ENCODE measurements at places on chromosomes 16 and 17.

- DNase-seq: no peak
Observed at GRCh38 chr17:33039874-33040273, 48.2 kb downstream of the SPACA3 start.

- DNase-seq: no peak
Observed at GRCh38 chr16:5706211-5706610, 608.6 kb upstream of the EEF2KMT start.

DNA sequence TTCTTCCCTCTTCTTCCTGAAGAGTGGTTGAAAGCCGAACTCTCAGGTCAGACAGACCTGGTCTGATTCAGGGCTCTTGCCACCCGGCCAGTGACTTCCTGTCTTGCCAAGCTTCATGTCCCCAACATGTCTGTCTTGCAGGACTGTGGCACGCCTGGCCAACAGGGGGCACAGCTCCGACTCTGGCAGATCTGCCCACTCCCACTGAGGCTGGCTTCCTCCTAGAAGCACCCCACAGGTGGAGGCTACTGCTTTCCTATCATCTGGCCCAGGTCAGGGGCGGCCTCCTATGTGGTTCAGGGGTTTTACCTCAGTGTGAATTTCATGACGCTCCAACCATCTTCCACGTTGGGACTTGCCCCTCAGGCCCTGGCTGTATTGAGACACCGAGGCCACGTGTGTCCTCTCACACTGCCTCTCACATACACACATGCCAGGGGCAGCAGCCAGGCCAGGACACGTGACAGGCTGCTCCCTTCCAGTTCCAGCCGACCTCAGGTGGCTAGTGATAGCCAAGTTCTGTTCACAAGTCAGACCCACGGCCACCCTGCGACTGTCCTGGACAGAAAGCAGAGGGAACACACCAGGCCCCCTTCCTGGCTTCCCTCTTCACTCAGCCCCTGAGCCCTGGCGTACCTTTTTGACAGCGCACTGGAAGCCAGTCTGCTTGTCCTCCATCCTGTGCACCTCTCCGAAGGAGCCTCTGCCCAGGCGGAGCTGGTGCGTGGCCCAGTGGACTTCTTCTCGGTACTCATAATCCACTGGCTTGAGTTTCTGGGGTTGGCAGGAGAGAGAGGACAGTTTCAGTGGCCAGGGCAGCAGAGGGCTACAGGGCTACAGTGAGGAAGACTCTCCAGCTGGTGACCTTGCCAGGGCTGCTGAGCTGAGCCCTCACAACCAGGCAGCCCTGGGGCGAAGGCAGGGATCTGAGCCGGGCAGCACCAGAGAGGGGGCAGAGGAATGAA lies 22.6 kb upstream of the SPATA32 start:
- DNase-seq: no peak

DNA sequence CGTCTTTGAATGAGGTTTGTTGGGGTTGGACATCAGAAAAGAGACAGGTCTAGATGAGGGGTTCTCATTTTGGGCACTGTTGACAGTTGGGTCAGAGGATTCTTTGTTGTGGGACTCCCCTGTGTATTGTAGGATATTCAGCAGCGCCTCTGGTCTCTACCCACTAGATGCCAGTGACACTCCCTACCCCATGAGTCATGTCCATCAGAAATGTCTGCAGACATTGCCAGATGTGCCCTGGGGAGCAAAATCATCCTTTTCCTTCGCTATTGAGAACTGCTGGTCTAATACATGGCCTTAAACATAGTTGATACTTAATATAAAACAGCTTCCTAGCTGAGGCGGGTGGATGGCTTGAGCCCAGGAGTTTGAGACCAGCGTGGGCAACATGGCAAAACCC lies 3.1 kb downstream of the ABAT start:
- DNase-seq: no peak

DNA sequence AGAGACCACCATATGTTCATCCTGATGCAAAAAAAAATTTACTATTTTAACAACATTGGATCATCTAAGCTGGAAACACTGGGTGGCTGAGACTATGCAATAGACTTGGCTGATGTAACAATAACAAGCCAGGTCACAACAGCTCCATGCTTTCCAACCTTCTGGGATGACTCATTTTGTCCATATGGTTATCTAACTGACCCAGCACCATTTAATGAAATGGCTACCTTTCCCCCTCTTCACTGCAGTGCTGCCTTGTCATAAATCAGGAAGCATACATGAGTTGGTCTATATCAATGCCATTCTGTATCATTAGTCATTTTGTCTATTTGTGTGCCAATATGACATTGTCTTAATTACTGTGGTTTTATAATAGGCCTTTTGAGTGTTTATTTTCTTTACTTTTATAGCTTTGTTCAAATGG lies 217.6 kb upstream of the KCNJ16 start:
- no peak for DNase-seq

DNA sequence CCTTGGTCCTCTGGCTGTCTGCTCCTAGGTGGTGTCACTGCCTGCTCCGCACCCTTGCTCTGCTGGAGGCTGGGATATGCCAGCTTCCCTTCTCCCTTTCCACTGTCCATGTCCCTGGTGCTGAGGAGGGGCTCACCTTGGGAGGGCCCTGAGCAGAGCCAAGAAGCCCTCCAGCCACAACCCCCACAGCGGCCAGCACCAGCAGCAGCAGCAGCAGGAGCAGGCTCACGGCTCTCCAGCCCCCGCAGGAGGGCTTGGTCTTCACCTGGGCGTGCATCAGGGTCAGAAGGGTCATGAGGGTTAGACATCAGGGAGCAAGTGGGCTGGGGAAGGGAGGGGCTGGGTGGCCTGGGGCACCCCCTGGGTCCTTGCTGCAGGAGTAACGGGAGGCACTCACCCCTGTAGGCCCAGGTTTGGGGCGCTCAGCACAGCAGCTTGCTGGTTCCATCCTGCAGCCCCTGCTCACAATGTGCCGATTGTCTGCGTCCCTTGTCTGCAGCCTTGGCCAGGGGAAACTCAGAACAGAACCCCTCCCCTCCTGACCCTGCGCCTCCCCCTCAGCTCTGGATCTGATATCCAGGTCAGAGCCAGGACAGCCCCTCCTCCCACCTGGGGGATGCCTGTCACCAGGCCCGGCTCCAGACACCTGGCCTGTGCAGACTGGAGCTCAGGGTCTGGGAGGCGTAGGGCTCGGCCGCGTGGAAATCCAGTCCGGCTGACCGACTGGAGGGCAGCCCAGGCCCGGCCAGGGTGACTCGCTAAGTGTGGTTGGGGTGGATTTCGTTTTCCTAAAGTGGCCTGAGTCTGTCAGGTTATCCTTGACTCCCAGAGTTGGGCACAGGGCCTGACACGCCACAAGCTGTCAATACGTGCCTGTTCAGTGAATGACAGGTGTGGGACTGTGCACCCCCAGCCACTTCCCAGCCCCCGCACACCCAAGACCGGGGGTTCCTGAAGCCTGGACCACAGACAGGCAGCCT lies at the start of gene BRICD5:
TSS of gene BRICD5 (minus strand) at position 478 of the 980 bp plus-strand sequence. CDS start at position 448, 30 bp downstream.
- no peak for DNase-seq

Measured in H54 (cell line).